ENCODE measurements at places on chromosomes 7 and 10.

GRCh38 chr7:6505685-6506559, 45.3 kb downstream of the GRID2IP start:
- DNase-seq = no peak

- no peak for DNase-seq
These were observed 272.7 kb downstream of the KLF6 start for GRCh38 chr10:3512263-3512662.

- no peak for DNase-seq
These were observed 293.5 kb upstream of the IMMP2L start for GRCh38 chr7:111855842-111856227.

DNA sequence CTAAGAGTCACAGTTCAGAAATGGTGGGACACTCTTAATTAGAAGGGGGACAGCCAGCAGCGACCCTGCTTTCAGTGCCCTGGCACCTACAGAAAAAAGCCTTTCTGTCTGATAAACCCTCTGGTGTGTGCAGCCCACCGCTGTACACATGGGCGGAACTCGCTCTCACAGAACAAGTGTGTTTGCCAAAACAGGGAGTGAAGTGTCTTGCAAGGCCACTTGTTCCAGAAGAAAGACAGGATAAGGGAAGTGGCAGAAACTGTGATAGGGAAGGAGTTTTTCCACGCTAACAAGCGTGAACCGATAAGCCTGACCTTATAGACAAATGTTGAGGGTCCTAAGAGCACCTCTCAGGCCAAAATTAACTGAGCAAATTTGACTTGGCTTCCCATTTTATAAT, 203.7 kb upstream of the TCF7L2 start:
- DNase-seq = no peak

- no peak for DNase-seq
These were observed 48.1 kb downstream of the MAGI2 start for GRCh38 chr7:79405368-79405767.

- DNase-seq = no peak
These were observed 86.6 kb downstream of the STRA8 start for GRCh38 chr7:135320268-135320667.

DNA sequence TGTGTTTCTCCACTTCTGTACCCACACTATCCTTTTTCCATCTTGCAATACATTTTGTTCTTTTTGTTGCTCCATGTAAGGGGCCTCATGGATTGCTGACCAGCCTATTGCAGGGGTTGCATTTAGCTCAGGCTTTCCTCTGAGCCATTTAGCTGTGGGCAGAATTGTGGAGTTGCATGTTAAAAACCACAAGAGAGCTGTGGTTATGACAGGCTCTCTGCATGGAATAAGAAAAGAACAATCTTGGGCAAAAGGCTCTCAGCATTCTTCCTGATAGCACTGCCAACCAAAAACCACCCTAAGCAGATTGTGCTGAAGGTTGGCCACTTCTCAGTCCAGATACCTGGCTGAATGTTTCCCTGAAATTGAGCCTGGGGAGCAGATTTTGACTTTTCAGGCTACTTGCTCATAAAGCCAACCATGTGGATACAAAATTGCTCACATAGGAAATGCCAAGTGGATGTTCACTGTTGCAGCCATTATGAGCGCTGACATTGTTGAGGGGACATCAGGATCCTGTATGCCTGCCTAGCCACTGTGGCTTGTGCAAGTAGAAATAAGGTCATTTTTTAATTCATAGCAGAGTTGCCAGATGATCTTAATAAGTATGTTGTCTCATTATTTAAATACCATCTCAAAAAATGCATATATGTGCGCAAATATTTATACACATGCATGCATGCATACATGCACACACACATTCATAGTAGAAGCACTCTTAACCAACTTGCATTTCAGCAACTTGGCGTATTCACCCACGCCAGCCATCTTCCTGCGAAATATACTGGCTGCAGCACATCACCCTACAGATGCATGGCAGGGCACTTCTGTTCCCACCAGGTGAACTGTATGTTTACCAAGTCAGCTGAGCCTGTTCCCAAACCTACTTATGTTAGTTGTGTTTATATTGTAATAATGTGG, 695.4 kb downstream of the LRMDA start:
- no peak for DNase-seq

GRCh38 chr10:31261511-31262311, 57.3 kb upstream of the ZEB1 start:
- DNase-seq = no peak

DNA sequence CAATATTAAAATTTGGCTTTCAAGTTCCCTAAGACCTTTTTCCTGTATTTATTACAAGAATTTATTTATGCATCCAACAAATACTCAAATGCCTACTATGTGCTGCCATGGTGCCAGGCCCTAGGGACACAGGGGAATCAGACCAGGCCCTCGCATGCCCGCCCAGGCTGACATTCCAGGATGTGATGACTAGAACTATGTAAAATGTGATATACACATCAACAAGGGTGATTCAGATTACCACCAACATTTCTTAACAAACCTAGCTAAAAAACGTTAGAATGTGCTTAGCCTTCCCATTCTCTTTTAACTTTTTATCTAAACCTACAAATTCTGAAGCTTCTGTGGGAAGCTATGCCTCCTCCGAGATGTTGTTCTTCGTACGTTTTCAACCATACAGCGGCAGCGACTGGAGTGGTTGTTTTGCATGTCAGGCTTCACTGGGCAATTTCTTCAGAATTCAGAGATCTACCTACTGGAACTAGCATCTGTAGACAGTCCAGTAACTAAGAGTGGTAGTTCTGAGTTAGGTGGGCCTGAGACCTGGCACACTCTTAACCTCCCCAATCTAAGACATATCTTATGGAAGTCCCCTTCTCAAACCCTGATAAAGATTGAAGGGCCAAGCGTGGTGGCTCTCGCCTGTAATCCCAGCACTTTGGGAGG, 22.1 kb downstream of the GNA12 start:
- DNase-seq = no peak

GRCh38 chr7:55134786-55135185, 116.0 kb downstream of the EGFR start:
- no peak for DNase-seq

Measured in stimulated activated CD8-positive, alpha-beta memory T cell treated with anti-CD3 and anti-CD28 coated beads, Interleukin-4, amount 100 ng/mL, for 1 hour (primary cell).